ENCODE measurements at places on chromosomes 5 and 9.

DNA sequence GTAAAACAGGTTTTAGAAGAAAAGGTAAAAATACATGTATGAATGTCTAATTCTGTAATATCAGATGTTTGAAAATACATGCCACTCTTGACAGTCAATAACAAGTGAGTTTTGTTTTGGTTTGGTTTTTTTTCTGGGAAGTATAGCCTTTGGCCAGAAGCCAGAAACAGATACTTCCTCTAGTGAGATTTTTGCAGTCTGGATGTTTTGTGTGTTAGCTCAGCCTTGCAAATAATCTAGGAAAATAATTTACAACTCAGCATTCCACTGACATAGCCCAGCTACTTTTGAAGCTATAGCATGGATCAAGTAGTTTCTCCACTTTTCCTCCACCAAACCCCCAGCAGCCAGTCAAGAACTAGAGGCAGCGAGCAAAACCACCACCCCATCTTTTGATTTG lies 56.7 kb downstream of the SLC1A1 start:
- no peak for DNase-seq

DNA sequence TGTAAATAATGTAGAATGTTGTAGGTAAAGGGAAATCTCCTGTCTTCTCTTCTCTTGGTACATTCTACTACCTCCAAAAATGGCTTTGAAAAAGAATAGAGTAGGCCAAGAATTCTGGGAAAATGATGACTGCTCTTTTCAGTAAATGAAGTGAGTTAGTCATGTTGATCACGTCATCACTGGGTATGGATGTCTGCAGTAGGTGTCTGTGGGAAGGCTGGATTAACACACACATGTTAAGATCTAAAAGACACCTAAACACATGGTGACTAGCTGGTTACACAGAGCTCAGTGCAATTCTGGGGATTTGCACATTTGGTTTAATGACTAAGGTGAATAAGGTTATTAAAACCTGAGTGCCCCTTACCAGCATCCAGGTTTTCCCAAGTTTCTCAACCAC lies 161.5 kb downstream of the CEP120 start:
- DNase-seq = no peak

GRCh38 chr9:126439402-126439765 lies 112.8 kb downstream of the MVB12B start:
- no peak for DNase-seq

DNA sequence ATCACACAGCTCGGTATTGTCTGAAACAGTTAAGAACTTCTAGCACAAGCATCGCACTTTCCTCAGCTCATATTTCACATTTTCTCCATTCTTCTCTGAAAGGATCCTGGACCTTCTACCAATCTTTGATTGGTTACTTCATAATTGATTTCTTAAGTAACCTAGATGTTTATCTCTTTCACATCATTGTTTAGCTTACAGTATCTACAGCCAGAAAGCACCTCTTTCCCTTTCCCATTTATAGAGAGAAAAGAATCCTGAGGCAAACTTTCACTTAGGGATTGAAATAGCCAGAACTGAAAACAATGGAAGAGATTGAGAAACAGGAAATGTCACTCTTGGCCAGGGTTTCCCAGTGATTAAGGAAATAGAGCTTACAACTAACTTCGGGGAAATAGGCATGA lies 2.5 kb downstream of the IL33 start:
- no peak for DNase-seq

GRCh38 chr9:125995006-125995405 lies 247.8 kb downstream of the PBX3 start:
- no peak for DNase-seq

- DNase-seq = no peak
These were observed 37.1 kb upstream of the CEP120 start for GRCh38 chr5:123460296-123460729.

DNA sequence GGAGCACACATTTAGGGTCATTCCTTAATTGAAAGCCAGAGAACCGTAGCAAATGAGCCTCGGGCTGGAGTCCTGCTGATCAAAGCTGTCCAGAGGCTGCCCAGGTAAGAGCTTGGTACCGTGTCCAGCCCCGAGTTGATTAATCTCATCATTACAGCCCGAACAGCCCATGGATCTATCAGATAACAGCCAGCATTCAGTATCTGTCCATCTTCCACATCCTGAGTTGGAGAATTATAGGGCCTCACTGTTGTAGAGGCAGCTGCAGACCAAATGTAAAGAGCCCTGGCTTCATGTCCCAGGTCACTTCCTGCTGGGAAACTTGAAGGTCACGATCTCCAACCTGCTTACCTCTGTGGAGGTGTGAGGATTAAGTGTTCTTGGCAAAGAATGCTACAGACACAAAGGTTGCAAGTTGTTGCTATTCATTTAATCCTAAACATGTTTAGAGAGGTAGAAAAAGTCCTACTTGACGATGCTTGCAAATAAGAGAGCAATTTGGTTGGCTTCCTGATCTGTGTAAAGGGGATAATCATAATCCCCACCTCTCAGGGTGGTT lies 16.1 kb downstream of the GGTA1 start:
- DNase-seq = no peak

Data from CMK (cell line).